ENCODE measurements at places on chromosomes 7 and 10.
A peak's percentile ranks its signal among the peaks of the same experiment; 100 is the strongest.

GRCh38 chr7:146022776-146023175 is 93.8 kb upstream of the CNTNAP2 start:
- no peak for DNase-seq

- no peak for DNase-seq
Observed at GRCh38 chr7:69211739-69212138, 386.5 kb upstream of the AUTS2 start.

DNA sequence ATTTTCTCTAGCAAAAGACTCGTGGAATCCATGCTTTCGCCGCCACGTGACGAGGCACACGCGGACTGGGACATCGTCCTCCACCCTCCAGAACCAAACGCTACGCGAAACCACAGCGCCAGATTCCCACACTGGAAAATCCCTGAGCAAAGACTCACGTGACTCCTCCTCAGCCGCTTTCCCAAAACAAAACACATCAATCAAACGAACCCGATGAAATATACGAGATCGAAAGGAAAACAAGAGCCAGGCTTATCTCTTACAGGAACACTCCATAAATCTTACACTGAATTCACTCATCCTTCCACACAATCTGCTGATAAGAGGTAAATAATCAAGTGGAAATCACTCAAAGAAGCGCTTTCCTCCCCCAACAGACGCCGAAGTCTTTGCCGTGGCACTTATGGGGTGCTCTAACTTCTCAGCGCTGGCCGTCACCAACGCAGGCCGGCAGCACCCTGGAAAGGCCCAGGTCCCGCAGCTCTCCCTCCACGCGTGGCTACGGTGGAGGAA is 23.8 kb downstream of the DIP2C start:
- no peak for DNase-seq

DNA sequence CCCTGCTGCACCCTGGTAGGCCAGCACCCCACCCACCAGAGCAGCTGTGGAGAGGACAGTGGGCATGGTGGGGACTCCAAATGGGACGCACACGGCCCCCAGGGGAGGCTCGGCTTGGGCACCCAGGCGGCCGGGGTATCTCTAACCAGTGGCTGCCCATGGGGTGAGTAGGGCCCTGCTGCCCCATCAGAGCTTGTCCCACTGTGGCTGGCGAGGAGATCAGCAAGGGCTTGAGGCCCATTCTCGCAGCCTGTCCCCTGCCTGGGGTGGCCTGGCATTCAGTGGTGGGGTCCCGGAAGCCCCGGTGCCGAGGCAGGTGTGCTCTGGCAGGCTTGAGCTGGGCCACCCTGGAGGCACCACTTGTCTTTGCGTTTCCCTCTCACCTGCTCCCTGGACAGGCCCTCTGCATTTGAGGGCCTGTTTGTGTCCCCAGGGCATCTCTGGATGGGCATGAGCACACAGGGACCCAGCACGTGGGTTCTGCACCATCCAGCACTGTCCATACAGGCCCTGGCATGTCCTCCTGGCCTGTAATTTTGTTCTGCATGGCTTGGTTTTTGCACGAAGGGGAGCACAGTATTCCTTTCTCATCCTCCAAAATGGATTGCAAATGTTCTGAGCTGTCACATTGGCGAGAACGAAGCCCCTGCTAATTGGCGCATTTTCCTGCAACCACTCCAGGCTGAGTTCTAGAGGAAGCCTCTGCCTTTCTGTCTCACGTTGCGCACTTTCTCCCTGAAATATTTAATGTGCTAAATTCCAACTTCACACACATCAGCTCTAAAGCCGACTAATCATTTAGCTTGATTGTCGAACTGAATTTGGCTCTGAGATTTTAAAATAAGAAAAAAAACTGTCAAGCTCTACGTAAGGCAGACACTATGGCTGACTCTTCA is 27.2 kb downstream of the PWWP2B start:
- no peak for DNase-seq

DNA sequence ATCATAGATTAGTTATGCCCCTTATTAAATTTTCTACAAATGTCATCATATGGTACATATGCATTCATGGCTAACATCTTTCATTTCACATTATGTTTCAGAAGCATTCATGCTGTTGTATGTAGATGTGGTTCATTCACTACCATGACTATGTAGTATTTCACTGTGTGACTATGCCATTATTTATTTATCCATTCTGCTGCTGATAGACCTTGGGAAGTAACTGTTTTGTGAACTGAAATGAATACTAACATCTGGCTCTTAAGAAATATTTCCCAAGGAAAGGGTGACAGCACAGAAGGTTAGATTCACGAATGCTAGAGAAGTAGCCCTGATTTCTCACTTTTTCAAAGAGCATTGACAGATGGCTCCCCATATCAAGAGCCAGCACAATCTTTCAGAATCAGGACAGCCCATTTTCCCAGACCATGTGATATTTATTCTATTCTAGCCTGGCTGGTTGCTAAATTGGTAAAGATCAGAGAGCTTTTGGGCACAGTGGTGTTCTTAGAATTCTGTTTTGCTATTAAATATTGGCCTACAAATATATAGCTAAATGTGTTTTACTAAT is 157.4 kb downstream of the DYNC1I1 start:
- no peak for DNase-seq

DNA sequence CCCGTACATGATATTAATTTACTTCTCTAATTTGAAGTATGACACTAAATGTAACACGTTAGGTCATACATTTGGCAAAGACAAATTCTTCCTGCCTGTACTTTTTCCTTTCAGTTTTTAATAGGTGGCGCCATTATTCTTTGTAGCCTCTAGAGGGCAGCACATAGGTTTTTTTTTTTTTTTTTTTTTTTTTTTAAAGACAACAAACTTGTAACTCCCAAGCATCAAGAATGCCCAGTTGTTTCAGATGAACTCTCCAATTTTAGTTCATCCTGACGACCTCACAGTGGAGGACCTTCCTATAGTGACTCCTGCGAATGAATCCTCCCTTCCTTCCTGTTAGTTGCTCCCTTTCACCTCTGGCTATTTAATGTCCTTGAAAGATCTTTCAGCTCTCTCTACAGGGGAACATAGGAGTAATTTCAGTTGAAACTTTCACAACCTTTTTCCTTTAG is 139.3 kb upstream of the HDAC9 start:
- DNase-seq = no peak

DNA sequence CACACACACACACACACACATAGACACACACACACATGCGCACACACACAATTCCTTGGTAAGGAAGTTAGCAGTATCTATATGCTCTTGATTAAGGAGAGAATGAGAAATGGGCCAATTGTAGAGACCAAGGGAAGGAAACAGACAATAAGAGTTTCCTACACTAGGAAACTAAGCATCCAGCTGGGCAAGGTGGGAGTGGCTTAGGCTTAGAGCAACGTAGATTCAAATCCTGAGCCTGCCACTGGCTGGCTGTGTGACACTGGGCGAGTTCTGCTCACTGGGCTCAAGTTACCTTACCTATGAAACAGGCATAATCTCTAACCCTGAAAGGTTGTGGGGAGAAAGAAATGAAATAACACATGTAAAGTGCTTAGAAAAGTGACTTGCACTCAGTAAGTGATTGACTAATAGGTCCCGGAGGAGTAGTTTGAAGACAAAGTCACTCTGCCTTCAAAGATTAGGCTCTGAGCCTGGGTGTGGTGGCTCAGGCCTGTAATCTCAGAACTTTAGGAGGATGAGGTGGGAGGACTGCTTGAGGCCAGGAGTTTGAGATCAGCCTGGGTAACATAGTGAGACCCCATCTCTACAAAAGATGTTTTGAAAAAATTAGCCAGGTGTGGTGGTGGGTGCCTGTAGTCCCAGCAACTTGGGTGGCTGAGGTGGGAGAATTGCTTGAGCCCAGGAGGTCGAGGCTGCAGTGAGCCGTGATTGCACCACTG is 701.4 kb downstream of the PARD3 start:
- no peak for DNase-seq

- no peak for DNase-seq
Observed at GRCh38 chr10:101769541-101770180, 6.3 kb downstream of the FGF8 start.

GRCh38 chr10:129332476-129332875 is 134.6 kb upstream of the MGMT start:
- DNase-seq = no peak

DNA sequence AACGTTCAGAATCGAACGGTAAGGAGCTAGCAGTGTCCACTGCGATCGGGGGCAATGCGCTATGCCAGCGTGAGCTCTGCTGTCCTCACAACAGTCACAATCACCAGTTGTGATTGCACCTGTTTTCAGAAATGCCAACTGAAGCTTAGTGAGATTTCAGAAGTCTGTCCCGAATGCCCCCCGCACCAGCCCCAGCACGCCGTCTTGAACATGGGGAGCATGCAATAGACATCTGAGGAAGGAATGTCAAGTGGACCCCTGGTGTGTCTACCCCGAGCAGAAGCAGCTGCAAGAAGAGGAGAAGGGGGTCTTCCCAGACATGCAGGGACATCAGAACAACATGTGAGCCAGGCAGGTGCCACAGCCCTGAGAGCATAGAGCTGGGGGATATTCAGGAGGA is 125.7 kb upstream of the CHST15 start:
- no peak for DNase-seq

GRCh38 chr10:110704906-110705476 is 60.9 kb downstream of the RBM20 start:
- no peak for DNase-seq

DNA sequence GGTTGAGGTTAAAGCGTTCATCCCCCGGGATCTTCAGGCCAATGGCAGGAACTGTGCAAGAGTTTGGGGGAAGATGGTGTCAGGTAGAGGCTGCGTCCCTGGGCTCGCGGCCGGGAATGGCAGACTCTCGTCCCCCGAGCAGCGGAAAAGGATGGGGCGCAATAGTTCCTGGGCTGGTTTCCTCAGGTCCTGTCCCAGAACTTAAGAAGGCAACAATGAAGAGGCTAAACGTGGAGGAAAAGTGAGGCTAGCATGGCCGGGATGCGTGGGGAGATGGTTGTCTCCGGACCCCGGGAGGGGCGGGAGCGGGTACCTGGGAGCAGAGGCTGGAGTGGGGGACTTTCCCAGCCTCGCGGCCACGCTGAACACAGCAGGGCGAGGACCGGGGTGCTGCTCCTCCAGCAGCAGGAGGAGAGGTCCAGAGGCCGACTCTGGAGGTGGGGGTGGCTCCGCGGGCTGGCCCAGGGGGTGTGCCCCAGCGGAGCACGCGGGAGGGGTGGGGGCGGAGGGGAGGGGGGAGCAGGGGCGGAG is 882 bp downstream of the IRF5 start:
- no peak for DNase-seq

DNA sequence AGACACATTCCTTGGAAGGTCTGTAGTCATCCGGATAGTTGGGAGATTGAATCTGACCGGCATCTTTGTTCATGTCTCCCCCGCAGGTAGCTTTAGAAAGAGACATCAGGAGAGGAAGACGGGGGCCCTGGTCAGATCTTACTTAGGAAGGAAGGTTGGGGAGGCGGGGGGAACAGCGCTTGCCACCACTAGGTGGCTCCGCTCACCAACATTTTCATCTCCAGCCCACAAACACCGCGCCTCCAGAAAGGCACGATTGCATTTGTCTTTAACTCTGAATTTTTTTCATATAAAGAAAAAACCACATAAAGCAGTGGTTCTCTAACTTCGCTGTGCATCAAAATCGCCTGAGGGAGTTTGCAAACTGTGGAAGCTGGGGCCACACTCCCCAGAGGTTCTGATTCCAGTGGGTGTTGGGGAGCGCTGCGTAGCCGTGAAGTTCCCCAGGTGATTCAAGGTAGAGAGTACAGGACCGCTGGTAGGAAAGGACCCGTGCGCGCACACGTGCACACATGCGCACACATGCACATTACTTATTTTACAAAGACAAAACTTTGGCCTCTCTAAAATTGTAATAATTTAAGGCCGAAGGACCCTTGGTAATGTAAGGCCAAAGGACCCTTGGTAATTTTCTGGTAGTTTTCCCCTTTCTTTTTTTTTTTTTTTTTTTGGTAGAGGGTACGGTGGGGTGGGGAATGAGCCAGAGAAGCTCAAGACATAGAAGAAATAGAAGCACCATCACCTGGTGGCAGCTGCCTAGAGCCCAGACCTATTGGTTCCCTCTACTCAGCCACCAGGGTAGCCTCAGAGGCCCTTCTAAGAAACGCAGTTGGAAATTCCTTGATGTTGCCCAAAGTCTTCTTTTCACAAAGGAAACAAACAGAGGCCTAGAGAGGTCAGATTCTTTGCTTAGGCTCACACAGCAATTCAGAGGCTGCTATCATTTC is 37.4 kb upstream of the OPALIN start:
- peak; percentile 45 for DNase-seq

DNA sequence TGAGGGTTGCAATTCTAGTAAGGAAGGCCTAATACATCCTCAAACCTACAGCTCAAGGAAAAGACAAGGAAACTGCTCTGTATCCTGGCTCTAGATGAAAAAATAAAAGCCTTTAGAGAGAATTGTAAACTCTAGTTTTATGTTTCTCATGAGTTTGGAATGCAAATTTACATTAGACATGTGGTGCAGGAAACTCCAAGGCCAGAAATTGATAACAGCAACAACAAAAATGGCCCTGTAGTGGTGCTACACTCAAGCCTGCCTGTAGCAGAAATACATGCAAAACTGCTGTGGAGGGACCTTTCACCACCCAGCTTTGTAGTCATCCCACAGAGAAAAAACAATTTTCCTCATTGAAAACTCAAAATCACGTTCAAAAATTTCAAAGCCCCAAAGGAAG is 546.7 kb upstream of the LRRN3 start:
- DNase-seq = no peak

DNA sequence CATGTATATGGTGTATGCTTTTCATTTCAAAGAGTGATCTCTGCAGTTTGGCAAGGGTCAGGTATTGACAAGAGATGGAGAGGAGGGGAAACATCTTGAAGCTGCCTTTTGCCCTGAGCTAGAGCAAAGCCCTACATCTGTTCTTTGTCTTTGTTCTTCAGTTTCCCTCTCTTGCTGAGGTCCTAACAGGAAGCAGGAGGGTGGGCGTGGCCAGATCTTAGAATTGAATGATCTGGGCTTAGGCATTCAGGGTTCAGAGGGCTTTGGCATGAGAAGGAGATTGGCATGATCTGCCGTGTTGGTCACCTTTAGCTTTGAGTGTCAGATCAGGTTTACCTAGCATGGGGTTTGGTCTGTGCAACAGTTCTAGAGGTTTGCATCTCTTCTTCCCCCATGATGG is 41.3 kb downstream of the LRMDA start:
- DNase-seq = no peak

DNA sequence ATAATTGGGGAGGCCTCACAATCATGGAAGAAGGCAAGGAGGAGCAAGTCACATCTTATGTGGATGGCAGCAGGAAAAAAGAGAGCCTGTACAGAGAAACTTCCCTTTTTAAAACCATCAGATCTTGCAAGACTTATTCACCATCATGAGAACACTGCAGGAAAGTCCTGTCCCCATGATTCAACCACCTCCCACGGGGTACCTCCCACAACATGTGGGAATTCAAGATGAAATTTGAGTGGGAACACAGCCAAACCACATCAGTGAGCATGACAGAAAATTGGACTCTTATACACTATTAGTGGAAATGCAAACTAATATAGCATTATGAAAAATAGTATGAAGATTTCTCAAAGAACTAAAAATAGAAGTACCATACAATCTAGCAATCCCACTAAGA is 271.2 kb downstream of the MAGI2 start:
- no peak for DNase-seq

DNA sequence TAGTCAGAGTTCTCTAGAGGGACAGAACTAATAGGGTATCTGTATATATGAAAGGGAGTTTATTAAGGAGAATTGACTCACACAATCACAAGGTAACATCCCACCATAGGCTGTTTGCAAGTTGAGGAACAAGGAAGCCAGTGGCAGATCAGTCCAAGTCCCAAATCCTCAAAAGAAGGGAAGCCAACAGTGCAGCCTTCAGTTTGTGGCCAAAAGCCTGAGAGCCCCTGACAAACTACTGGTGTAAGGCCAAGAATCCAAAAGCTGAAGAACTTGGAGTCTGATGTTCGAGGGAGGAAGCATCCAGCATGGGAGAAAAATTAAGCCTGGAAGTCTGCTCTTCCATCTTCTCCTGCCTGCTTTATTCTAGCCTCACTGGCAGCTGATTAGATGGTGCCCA is 1107.2 kb upstream of the CELF2 start:
- DNase-seq = no peak
